ENCODE measurements at places on chromosomes 3 and 15.

DNA sequence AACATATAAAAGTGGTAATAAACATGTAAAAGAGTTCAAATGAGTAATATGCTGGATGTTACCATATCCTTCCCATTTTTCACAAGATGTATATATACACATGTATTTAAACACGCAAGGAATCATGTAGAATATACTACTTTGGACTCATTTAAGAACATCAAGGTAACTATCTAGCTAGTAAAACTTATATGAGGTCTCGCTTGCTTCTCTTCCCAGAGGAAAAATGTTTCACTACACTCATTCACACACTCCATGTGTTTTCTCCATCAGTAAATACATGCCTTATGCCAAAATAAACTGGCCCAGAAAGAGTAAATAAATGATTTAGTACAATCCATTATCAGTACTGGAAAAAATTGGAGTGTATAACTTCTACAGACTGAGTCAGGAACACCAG is 229.2 kb upstream of the MME start:
- DNase-seq, result no peak

DNA sequence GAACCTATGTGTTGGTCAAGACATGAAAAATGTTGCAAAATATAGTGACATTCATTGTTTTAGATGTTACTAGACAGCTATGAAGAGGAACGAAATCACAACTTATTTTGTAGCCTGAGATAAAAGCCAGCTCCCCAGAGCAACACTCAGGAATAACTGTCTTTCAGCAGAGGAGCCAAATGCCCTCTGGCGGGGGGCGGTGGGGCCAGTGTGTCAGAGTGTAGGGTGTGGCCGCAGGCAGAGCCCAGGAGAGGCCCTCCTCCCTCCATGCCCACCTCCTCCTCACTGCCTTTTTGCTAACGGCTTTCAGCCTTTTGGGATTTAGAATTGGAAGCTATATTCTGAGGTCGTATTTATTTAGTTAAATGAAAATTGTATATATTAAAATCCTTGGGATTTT is 16.9 kb downstream of the APOD start:
- DNase-seq, result no peak

GRCh38 chr3:9129365-9129764 is 120.1 kb downstream of the SRGAP3 start:
- DNase-seq, result no peak

GRCh38 chr15:63344731-63345390 is 36.8 kb downstream of the CA12 start:
- no peak for DNase-seq

- no peak for DNase-seq
These were observed 114.5 kb downstream of the FMN1 start for GRCh38 chr15:33080006-33080405.

- peak; percentile 16 for DNase-seq
These were observed 644.7 kb downstream of the OTOL1 start for GRCh38 chr3:162141272-162141791.

GRCh38 chr15:39400821-39401550 is 179.9 kb upstream of the THBS1 start:
- DNase-seq, result no peak

DNA sequence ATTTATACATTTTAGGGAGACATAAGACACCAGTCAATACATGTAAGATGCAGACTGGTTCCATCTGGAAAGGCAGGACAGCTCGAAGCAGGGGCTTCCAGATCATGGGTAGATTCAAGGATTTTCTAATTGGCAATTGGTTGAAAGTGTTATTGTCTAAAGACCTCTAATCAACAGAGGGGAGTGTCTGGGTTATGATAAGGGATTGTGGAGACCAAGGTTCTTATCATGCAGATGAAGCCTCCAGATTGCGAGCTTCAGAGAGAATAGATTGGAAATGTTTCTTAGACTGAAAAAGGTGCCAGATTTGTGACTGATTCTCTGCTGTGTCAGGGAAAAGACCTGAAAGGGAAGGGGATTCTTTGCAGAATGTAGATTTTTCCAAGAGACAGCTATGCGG is 15.1 kb downstream of the TM2D3 start:
- no peak for DNase-seq

GRCh38 chr3:195183071-195183776 is 87.7 kb downstream of the XXYLT1 start:
- no peak for DNase-seq

DNA sequence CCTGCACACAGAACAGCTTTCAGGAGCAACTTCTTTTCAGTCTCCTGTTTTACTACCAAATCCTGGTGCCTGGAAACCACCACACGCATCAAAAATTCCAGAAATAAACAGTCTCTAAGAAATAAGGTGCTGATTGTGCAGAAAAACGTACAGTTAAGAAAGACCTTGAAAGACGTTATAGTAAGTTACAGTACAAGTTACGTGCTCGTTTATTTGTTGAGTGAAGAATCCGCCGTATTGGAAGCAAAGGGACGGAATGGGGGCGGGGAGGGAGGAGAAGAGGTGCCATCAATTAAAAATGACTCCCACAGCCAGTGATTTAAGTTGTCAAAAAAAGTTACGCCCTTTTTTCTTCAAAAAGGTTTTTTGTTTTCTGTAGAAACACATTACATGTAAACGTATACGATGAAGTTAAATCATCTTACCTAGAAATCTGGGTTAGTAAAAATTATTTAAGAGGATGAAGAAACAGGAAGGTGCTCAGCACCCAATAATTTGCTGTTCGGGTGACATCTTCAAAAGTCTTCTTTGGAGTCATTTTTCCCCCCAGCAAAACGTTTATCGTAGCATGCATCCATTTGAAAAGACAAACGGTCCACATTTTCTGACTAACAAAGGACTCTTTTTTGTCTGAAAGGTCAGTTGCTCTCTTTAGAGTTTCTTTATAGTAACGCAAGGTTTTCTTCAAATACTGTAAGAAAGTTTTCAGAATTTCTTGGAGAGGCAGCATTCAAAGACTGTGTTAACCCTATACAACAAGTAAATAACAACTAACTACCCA is 782 bp upstream of the UACA start:
- DNase-seq, result no peak

GRCh38 chr3:62312201-62312600 is 61.1 kb downstream of the FEZF2 start:
- DNase-seq, result no peak

GRCh38 chr3:45180051-45180450 is 33.9 kb upstream of the CDCP1 start:
- no peak for DNase-seq

GRCh38 chr3:52752045-52752660 is 18.6 kb downstream of the NEK4 start:
- DNase-seq, result no peak

DNA sequence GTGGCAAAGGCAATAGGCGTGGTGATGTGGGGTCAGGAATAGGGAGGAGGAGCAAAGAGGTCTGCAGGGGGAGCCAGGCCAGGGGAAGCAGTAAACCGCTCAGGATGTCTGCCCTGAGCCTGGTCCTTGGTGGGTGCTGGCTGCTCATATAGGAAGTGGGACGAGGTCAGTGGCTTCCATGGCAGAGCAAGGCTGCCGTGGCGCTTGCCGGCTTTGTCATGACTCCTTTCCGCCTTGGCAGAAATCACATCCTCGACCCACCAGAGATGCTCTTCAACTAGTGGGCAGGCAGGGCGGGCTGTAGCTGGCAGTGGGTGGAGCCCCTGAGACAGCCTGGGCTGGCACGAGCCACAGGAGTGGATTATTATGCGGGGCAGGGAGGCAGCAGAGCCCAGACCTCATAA is 13.1 kb upstream of the SKOR1 start:
- no peak for DNase-seq

DNA sequence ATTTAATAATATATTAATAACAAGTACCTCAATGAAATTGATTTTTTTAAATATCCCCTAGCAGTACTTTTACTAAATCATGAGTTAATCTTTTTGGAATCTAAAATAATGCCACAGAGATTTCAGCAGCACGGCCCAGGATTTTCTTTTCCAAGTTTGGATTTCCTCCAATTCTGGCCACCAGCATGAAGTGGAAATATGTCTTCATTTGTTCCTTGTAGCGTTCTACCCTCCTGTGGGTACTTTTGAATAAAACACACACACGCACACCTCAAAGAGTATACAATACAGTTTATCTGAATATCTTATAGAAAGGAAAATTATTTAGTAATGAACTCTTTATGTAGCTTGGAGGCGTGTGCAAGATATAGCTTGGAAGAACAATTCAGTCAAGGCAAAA is 125.1 kb upstream of the STT3B start:
- DNase-seq, result no peak

DNA sequence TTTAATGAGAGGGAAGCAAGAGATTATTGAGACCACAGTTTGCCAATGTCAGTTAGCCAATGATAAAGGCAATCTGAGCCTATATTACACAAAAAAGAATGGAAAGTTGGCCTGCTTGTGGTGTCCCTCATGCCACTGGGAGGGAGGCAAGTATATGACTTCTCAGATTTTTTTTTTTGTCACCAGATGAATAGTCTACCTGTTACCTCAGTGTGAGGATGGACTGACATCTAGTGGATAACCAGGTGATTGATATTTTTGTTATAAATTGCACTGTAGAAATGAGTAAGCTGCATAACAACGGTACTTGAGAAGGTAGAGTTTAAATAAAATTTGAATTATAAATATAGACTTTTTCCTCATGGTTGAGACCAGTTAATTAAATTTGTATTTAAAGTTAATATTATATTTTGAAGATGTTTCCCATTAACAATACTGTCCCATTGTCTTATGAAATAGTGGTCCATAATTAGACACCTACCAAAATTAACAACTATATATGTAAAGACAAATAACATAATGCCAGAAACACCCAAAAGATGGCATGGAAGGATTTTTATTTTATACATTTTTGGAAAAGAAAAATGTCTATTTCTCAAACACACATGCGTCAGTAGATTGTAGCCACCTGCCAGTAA is 237.8 kb upstream of the GADL1 start:
- peak; percentile 49 for DNase-seq

- DNase-seq, result no peak
These were observed 71.6 kb downstream of the KAT2B start for GRCh38 chr3:20111836-20112235.

- no peak for DNase-seq
These were observed 42.2 kb downstream of the SLC9A9 start for GRCh38 chr3:143806038-143806437.

DNA sequence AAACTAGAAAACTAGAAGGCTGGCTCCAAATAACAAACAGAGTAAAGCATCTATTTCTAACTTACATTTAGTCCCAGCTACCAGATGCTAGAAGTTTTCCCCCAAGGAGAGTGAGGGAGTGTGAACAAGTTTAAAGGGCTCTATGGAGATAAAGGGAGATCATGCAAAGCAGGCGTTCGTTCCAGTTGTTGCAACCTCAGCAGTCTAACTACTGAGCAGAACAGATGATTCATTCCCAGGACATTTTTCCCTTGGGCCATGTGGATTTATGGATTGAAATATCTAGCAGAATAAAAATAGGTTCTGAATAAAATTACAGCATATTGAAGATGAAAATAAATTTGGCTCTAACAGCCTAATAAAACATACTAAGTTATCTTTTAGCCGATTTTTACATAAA is 154.8 kb upstream of the TTC14 start:
- peak; percentile 13 for DNase-seq

- DNase-seq, result no peak
These were observed 103.0 kb downstream of the LARS2 start for GRCh38 chr3:45491344-45491743.

- peak; percentile 42 for DNase-seq
These were observed 21.6 kb downstream of the ACSBG1 start for GRCh38 chr15:78212546-78213424.

GRCh38 chr15:57580428-57580827 is 11.3 kb upstream of the MYZAP start:
- DNase-seq, result no peak

DNA sequence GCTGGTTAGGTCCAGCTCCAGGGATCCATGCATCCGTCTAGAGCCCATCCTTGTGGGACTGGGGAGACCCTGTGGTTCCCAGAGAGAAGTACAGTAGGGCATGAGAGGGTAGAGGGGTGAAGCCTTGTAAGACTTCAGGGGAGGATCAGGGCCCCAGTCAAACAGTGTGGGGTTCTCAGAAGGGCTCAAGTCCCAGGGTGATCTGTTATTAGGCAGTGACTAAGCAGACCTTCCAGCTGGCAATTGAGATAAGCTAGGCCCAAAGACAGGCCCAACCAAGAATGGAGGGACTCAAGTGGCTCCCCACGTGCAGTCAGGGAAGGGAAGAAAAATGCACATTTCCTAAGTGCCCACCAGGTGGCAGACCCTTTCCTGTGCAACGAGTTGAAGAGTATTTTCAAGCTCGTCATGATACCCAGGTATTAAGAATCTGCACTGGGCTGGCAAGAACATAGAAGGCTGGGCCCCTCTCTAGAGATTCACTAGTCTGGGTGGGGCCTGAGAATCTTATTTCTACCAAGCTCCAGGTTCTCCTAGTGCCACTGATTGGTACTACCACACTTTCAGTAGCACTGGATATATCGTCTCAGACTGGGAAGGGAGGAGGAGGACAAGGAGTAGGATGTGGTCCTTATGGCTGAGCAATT is 240.8 kb downstream of the NR1D2 start:
- DNase-seq, result peak; percentile 33

DNA sequence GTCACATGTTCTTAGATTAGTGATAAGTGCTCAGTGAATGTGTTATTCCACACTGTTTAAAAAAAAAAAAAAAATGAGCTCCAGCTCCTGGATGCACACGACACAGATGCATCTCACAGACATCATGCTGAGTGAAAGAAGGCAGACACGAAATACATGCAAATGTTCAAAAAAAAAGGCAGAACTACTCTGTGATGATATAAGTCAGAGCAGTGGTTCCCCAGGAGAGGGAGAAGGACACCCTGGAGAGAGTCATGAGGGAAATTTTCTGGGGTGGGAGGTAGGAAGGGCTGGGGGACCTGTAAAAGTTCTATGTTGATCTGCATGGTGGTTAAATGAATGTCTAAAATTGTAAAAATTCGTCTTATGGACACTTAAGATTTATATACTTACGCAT is 4.3 kb downstream of the CSRNP1 start:
- DNase-seq, result no peak

DNA sequence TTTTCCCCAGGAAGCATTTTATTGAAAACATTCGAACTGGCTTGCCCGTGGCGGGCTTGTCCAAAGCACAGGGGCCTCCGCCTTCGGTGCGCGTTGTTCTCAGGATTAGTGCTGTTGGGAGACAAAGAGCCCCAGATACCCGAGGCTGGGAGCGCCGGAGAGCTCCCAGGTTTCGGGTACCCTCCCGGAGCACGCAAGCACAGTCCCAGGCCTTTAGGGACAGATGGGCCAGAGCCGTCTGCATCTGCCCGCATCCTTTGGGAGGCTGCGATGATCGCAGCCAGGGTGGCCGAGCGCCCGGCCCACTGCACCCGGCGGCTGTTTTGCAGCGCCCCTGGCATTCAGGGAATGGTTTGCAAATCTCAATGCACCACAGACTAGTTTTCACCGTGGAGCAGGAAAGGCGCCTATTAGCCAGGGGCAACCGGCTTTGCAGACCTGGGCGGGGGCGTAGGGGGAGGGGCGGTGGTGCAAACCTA is 5.0 kb upstream of the FEZF2 start:
- no peak for DNase-seq

All from COLO829 (cell line).